ENCODE measurements at places on chromosomes 16 and 17. TPM values are rescaled to one million over a fixed set of nuclear protein-coding genes. Genes with fewer than 3 reads are reported as not detected.
A peak's percentile ranks its signal among the peaks of the same experiment; 100 is the strongest.

DNA sequence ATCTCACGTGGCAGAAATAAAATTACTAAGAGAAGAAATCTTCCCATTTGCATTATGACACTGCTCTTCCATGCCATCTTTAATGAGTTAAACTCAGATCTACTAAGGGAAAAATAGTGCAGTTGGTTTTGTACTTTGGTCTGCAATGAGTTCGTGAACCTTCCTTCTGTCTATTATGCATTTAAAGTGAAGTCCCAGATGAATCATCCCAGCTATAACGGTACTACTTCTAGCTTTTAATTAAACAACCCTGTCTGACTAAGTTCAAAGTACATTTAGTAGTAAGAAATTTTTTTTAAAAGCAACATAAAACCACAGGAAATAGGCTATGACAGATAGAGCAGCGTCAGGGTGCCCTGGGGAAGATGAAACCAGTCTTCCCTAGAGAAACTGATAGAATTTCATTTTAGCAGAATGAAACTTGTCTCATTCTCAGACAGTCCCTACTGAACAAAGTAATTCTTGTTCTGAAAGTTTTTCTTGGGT is 1.8 kb downstream of the TMIGD1 start:
- H3K4me1 ChIP-seq = peaks cover 29% of the 10 kb centered on the region
- H3K4me3 ChIP-seq = no peak overlapping the region
- peak; percentile 83 for DNase-seq
- no peaks in the 10 kb centered on the region for H3K27me3 ChIP-seq
- peak overlapping the region; percentile 59 for H3K27ac ChIP-seq

DNA sequence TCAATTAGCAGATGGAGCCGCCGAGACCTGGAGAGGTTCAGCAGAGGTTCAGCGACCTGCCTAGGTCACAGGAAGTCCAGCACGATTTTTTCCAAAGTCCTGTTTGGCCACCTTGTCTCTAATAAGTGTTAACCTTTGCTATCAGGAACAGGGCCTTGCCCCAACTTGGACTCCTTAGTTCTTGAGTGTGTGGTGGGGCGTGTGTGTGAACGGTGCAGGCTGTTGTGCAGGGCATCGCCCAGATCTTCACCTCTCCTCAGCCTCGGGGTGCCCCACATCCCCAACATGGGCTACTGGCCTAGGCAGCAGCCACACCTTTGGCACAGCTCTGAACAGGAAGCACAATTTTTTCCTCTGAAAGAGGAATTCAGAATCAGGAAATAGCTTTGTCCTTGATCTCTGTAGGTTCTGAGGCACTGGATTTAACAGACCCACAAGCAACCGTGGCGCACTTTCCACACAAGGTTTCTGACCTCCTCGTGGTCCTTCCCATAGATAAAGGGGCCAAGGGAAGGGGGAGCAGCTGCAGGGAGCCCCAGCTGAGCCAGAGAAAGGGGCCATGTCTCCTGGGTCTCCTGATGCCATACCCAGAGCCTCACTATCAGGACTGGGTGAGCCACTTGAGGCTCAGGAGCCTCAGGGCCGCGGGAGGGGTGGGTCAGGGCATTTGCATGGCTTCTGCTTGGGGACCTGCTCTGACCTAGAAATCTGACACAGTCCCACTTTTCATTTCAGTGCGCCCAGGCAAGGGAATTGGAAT is 10.4 kb downstream of the MPRIP start:
- no peak for DNase-seq
- peaks cover 5% of the 10 kb centered on the region for H3K4me1 ChIP-seq
- H3K36me3 ChIP-seq = no peaks in the 10 kb centered on the region
- no peak overlapping the region for H3K4me3 ChIP-seq
- H3K27me3 ChIP-seq = no peaks in the 10 kb centered on the region

DNA sequence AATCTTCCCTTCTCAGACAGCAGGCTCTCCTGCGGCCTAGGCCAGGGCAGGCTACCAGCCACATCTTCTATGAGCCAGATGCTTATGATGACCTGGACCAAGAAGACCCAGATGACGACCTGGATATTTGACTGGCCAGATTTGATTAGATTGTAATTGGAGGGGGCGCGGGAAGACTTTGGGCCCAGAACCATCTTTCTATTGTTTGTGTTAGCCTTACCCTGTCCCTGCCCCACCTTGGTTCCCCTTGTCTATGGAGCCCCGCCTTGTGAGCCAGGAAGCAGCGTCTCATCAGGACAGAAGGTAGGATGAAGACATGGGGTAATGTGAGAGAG is 2.8 kb downstream of the CLDN7 start:
- H3K27ac ChIP-seq = no peak overlapping the region
- no peaks in the 10 kb centered on the region for H3K27me3 ChIP-seq
- H3K4me3 ChIP-seq = no peak overlapping the region

The KCNG4 gene
- total RNA-seq = not detected

The LITAFD gene
- total RNA-seq = not detected
